HL-60 (cell line): ENCODE measurements at places on chromosomes 2 and 18.

- DNase-seq = no peak
Measured at GRCh38 chr2:5539282-5540165, 152.7 kb upstream of the SOX11 start.

GRCh38 chr2:33616873-33617272 is 17.8 kb upstream of the FAM98A start:
- DNase-seq = no peak

DNA sequence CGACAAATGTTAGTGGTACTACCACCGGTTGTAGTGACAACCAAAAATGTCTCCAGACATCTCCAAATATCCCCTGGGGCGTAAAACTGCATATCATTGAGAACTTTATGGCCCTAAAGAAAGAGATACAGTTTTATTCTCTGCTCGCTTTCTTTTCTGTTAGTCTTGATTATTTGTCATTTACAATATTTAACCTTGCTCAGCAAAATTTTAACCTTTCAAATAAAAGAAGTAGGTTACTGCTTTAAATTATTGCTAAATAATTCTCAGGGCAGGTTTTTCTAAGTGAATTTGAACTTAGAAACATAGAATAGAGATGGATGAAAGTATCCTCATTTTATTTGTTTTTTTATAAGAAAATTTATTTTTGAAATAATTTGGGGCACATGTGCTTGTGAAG is 67.9 kb downstream of the BMPR2 start:
- DNase-seq = no peak

DNA sequence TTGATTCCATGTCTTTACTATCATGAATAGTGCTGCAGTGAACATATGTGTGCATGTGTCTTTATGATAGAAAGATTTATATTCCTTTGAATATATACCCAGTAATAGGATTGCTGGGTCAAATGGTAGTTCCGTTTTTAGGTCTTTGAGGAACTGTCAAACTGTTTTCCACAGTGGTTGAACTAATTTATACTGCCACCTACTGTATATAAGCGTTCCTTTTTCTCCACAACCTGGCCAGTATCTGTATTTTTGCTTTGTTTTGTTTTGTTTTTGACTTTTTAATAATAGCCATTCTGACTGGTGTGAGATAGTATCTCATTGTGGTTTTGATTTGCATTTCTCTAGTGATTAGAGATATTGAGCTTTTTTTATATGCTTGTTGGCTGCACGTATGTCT is 641.6 kb downstream of the SUCLG1 start:
- no peak for DNase-seq

- no peak for DNase-seq
Measured at GRCh38 chr2:85792783-85793441, 39.1 kb downstream of the ATOH8 start.
